HTR-8/SVneo (cell line): ENCODE measurements at places on chromosomes 12 and 14.

GRCh38 chr12:131984334-131984733, 34.6 kb downstream of the EP400 start:
- DNase-seq, result no peak

DNA sequence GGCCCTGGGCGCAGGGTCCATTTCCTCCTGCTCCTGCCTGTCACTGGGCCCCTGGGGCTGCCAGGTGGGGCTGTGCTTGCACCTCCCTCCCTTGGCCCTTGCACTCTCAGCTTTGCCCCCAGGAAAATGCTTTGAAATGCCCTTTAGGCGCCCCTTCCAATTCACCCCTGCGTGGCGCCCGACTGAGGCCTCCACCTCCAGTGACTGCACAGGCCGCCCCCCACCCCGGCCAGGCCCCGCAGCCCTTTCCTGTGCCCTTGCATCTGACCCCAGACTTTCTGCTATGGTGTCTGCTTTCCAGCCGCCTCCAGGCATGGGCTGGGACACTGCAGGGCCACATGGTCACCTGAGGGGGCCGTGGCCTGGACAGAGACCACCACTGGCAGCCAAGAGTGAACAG, 17.4 kb downstream of the DDX54 start:
- DNase-seq, result no peak

DNA sequence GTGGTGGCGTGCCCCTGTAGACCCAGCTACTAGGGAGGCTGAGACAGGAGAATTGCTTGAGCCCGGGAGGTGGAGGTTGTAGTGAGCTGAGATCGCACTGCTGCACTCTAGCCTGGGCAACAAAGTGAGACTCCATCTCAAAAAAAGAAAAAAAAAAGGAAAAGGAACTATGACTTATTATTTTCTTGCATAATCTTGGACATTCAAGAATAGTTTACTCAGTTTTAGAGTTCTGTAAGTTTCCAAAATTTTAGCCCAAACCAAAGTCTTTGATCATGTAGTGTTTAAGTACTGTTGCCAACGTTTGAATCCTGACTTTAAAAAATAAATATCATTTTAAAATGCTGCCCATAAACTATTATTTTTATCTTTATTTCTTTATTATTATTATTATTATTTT, 6.2 kb downstream of the PSMA6 start:
- DNase-seq, result no peak

GRCh38 chr14:67491741-67492507, 3.4 kb upstream of the TMEM229B start:
- DNase-seq, result no peak

GRCh38 chr12:71442567-71442931, 3.0 kb downstream of the LGR5 start:
- DNase-seq, result no peak

DNA sequence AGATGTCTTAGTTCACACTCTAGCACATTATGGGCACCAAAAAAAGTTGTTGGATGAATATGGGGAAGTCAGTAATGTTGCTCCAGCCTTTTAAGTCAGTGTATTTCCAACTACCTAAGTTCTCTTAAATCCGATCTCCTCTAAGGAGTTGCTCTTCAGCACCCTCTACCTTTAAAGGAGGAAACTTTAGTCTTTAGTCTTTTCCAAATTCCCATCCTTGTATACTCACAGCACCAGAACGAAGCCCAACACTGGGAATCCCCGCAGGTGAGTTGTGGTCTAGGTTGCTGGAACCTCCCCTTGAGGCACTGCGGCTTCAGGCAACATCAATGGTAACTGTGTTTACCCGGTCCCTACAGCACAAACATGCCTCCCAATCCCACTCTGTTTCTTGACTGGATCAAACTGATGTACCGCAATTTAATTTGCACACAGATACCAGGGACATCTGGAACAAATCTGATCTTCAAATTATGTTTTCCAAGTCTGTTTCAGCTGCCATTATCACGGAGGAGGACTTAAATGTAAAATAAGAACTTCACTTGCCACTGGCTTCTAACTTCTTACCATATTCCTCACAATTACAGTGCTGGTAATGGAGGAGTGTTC, 179.0 kb downstream of the FOXN3 start:
- DNase-seq, result no peak

GRCh38 chr14:90864741-90865140, 48.5 kb upstream of the TTC7B start:
- no peak for DNase-seq

DNA sequence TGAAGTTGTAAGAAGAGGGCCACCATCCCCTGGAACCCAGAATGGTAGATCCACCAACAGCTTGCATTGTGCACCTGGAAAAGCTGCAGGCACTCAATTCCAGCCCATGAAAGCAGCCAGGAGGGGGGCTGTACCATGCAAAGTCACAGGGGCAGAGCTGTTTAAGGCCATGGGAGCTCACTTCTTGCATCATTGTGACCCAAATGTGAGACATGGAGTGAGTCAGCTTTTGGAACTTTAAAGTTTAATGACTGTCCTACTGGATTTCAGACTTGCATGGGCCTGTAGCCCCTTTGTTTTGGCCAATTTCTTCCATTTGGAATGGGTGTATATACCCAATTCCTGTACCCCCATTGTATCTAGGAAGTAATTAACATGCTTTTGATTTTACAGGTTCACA, 50.8 kb downstream of the SLC16A7 start:
- DNase-seq, result no peak

DNA sequence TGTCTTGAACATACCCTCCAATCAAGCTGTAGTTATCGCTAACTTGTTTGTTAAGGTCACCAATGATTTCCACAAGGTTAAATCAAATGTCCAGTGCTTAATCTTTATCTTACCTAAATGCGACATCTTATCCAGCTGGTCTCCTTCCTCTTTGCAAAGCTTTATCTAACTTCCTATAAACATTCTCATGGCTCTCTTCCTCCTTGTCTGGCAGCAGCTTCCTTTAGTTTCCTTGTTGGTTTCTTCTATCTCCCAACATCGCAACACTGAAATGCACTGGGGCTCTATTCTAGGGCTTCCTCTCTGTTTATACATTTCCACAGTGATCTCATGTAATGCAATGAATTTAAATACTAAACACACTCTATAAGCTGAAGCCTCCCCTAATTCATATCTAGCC, 28.7 kb downstream of the UBE2N start:
- DNase-seq, result no peak

DNA sequence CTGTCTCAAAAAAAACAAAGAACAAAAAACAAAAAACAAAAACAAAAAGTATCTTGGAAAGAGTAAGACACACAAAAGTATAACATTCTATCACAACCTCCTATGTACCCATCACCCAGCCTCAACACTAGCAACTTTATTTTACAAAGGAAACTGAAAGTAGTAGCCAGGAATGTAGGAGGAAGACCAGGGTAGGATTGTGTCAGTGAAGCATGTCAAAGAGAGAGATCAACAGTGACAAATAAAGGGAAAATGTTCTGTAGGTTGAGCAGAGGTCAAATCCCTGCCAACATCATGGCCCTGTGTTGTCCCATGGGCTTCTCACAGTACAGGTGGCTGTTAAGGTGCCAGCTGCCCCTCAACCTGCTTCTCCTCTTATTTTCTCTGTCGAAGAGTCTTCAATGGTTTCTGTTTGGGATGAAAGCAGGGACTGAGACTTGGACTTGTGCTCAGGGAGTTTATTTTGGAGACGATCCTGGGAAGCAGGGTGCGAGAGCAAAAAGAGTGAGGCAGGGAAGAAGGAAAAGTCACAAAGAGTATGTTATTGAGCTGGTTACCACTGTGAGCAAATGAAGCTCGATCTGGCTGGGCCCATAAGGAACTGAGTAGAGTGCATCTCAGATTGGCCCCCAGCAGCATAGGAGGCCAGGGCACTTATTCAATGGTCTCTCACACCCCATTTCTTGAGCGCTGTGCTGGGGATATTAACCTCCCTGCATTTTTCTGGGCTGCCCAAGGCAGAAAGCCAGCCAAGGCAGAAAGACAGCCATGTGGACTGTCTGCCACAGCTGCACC, 29.4 kb upstream of the CTDSP2 start:
- DNase-seq, result no peak

DNA sequence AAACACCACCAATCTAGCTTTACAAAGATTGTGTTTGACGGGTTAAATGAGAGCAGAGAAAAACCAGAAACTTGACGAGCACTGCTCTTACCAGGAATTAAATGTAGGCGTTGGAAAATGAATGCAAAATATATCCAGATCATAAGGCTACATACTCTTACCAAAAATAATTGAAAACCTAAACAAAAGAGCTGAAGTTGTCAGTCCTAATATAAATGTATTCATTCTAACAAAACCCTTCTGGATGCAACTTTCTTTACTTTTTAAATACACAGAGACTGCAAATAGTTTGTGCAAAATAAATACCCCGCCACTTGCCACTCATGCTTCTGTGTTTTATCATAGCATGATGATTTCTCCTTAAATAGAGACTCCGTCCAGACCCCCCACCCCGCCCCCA, 32.7 kb downstream of the RAD9B start:
- DNase-seq, result no peak

DNA sequence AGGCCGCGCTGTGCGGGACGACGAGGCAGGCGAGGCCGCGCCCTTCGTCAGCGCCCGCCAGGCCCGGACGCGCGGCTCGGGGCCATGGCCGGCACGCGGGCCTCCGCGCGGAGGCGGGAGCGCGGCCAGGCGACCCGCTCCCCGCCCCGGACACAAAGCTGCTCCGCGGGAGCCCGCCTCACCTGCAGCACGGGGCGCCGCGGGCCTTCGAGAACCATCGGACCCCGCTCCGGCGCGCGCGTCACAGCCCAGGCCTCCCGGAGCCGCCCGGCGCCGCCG, 342 bp downstream of the DICER1 start:
- DNase-seq, result no peak

DNA sequence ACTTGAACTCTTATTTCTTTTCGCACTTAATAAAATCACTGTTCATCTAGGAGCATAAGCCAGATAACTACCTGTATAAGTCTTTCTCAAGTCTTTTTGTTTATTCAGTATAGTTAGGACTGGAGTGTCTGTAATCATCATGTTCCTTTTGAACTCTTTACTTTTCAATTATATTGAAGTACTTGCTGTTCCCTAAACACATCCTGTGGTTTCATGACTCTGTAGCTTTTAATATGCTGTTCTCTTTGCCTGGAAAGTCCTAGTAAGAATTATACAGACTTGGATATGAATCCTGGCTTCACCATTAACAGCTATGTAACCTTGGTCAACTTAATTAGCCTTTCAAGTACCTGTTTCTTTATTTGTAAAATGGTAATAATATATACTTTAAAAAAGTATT, 88.2 kb downstream of the CCDC91 start:
- DNase-seq, result no peak

DNA sequence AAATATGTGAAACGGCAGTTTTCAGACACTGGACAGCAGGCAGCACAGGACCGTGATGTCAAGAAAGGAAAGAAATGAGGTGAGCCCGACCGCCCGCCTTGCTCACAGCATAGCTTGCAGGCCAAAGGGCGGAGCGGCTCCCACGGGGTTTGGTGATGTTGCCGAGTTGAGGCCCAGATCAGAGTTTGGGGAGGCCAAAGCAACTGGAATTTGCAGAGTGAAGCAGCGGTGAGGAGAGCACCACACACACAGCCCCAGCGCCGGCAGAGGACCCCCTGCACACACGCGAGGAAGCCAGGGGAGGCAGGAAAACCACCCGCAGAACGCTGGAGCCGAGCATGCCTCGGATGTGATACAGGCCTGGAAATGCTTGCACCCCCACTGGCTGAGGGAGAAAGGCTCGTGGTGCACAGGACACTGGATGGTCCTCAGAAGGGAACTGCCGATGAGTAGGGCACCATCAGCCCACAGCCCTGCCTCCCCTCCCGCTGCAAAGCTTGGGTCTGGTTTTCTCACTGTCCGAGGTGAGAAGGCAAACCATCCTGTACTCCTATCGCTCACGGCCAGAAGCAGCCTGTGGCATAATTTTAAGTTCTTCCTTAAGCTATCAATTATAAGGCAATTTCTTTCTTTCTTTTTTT, 25.7 kb upstream of the PLD4 start:
- DNase-seq, result no peak

GRCh38 chr12:20453756-20454310, 85.5 kb downstream of the PDE3A start:
- DNase-seq, result no peak

DNA sequence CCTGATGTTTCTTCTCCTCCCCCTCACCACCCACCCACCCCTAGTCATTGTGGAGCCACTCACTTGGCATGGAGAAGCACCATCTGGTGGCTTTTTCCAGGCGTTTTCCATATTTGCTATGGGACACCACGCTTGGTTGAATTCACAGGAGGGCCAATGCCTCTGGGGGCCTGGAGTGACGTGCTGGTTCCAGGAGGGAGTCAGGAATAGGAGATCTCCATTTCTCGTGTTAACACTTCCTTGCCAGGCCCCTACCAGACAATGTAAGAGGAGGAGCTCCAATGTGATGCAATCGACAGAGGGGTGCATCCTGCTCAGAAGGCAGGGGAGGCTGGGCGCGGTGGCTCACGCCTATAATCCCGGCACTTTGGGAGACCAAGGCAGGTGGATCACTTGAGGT, 21.6 kb upstream of the TESC start:
- no peak for DNase-seq

- peak; percentile 35 for DNase-seq
These were observed 108.2 kb upstream of the SLC38A4 start for GRCh38 chr12:46933947-46934346.

GRCh38 chr12:21528953-21529352, 2.9 kb downstream of the SPX start:
- no peak for DNase-seq

- no peak for DNase-seq
These were observed 6.7 kb upstream of the BATF start for GRCh38 chr14:75515629-75515996.

GRCh38 chr12:49776858-49777257, 35.5 kb downstream of the TMBIM6 start:
- no peak for DNase-seq

GRCh38 chr14:91038439-91038838, 22.0 kb downstream of the RPS6KA5 start:
- DNase-seq, result no peak

GRCh38 chr14:55752580-55753390, 172.8 kb downstream of the KTN1 start:
- peak; percentile 57 for DNase-seq

- DNase-seq, result no peak
These were observed 183.1 kb downstream of the ALG10 start for GRCh38 chr12:34205401-34205800.

GRCh38 chr12:53538209-53538689, 31.0 kb upstream of the NPFF start:
- DNase-seq, result no peak
